Uterine smooth muscle cell (primary cell): ENCODE measurements at places on chromosomes 11 and 22. TPM values are rescaled to one million over a fixed set of nuclear protein-coding genes. Genes with fewer than 3 reads are reported as not detected.

OR8D4 gene
- not detected in 2 replicates for total RNA-seq

C22orf42 gene
- total RNA-seq: not detected in 2 replicates

KCNJ1 gene
- total RNA-seq: under 0.01 TPM in 1 of 2 replicates, not detected in the other

ATG16L2 gene
- total RNA-seq: 9.0 and 10.1 TPM in 2 replicates

F2 gene
- total RNA-seq: 0.12 TPM in 1 of 2 replicates, not detected in the other

OR8G1 gene
- not detected in 2 replicates for total RNA-seq

ABTB2 gene
- 2.8 and 5.7 TPM in 2 replicates for total RNA-seq
